RPMI8226 (cell line): ENCODE measurements at places on chromosomes 3 and 15.

DNA sequence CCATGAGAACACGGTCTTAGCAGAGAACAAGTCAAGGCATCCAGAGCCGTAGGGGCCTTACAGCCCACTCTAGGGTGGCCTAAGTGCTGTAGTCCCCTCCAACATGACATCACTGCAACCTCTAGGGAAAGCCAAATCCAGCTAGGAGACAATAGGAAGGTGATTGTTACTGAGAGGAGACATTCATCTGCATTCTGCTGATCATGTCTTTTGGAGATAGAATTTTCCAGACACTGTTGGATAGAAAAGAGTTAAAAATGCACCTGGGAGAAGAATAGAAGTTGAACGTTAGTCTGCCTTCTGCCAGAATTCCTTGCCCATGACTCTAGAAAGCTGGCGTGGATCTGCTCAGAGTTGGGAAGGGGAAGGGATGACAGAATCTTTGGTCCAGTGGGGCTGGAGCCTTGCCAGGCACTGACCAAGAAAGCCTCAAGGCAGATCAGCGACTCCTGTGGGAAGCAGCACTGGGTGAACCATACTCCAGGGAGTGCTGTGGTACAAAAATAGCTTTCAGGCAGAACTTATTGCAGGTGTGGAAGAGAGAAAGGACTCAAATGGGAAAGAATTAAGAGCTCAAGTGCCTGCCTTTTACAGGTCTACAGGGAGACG lies 44.8 kb upstream of the RAF1 start:
- no peak for DNase-seq

DNA sequence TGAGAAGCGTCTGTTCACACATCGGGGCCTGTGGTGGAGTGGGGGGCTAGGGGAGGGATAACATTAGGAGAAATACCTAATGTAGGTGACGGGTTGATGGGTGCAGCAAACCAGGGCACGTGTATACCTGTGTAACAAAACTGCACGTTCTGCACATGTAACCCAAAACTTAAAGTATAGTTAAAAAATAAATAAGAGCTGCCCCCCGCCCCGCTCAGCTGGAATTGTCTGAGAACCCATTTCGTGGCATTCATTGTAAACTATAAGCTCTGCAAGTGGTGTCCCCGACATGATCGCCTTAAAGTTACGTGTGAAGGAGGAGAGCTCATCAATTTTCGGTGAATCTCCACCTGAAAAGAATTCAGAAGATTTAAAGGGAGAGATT lies 7.3 kb upstream of the LIPH start:
- no peak for DNase-seq

- DNase-seq: peak; percentile 47
Measured at GRCh38 chr3:121651684-121652083, 9.0 kb downstream of the HCLS1 start.

DNA sequence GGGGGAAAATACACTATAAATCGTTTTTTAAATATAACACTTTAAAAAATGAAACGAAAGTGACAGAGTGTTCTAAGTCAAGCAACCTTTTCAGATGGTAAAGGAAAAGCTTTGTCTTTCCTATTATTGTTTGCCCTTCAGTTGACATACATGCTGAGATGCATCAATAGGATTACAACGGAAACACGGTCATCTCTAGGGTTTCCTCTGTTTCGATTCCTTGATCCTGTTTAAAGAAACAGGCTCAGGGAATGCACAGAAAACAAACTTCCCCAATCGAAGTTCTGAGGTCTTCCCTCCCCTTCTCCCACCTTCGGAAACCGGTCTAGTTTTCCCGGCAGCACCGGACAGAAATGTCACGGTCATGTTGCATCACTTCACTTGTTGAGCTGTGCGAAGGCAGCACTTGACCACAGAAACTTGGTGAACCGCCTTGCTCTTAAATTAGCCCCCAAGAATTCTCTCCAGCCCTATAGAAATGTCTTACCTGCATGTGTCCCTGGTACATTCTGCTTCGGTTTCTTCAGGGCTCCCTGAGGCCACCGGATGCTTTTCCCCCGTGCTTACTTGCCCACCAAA lies 556 bp downstream of the PEX5L start:
- DNase-seq: peak; percentile 46

- DNase-seq: no peak
Measured at GRCh38 chr3:112000966-112001365, 2.2 kb downstream of the TAGLN3 start.
